ENCODE measurements at places on chromosomes 16 and 17. TPM values are rescaled to one million over a fixed set of nuclear protein-coding genes. Genes with fewer than 3 reads are reported as not detected.

DNA sequence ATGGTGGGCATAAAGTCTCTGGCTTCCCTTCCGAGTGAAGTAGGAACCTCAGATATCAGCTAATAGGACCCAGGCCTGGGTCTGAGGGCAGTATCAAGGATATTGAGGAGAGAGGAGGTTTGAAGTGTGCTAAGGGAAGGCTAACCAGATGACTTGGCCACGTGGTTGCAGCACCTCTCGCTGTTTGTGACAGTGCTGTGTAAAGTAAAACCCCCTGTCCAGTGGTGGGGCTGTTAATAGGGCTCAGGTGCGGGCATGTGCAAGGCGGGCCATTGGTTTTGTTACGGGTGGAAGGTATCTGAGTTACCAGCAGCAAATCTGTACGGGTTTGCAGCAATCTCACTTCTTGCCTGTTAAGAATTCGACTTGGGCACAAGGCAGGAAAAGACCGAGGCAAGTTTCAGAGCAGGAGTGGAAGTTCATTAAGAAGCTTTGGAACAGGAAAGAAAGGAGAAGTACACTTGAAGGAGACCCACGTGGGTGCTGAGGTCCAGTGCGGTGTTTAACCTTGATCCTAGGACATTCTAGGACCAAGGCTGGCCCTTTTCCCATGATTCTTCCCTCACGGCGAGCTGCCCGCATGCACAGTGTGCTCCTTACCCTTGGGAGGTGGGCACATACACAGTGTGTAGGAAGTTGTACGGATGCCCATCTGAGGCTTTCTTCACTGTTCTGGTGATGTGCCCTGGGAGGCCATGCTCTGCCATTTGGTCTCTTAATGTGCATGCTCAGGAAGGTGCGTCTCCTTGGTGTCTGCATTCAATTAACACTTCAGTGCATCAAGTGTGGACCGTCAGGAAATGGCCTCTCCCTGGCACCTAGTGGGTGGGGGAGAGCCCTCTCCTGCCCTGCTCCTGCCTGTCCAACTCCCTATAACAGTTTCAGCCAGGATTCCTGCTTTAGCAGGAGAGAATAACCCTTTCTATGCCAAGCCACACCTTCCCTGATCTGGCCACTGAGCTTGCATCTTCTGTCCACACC is 20.3 kb downstream of the SGF29 start:
- DNase-seq: no peak

TNS4 gene
- not detected for total RNA-seq

MARVELD3 gene
- total RNA-seq: under 0.01 TPM

DNA sequence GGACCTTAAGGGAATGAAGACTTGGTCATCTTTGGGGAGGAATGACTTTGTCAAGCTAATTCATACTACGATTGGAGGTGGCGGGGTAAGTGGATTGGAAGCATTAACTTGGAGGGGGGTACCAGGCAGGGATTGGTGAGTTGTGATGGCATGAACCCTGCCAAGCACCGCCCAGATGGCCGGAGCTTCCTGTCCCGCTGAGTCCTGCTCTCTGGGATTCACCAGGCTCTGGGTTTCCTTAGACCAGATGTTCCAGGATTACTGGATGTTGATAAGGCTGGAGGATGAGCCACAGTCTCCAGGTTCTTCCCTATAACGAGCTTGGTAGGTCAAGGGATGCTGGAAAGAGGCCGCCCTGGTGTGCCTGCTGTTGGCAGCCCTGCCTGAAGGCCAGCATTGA is 154.9 kb downstream of the SDK2 start:
- no peak for DNase-seq
